Motor neuron (in vitro differentiated cells): ENCODE measurements at places on chromosomes 5 and 9. TPM values are rescaled to one million over a fixed set of nuclear protein-coding genes. Genes with fewer than 3 reads are reported as not detected.
A peak's percentile ranks its signal among the peaks of the same experiment; 100 is the strongest.

GRCh38 chr9:86598411-86599239, 244.4 kb upstream of the TUT7 start:
- ATAC-seq: no peak

DNA sequence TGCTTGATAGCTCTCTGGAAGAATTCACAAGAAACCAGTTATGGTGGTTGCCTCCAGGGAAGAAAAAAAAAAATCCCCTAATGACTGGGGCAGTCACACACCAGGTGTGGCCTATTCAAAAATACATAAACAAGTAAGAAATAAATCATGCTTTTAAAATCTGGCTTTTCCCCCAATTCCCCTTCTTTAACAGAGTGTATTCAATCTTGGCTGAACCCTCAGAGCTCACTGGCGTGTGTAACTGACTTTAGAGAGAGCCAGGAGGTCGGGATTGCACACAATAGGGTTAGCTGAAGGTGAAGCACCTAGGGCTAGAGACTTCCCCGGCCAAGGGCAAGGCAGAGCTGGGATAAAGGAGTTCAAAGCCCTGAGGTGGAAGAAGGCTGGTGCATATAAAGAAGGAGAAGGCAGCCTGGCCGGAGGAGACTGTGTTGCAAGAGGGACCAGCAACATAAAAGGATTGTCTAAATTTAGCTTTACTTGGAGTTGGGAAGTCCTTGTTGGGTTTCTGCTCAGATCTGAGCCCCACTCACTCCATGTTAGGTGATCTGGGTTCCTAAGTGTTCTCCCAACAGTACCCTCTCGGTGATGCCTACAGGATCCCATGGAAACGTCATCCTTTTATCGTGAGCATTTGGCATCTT, 19.7 kb downstream of the FNBP1 start:
- peak; percentile 18 for ATAC-seq

DNA sequence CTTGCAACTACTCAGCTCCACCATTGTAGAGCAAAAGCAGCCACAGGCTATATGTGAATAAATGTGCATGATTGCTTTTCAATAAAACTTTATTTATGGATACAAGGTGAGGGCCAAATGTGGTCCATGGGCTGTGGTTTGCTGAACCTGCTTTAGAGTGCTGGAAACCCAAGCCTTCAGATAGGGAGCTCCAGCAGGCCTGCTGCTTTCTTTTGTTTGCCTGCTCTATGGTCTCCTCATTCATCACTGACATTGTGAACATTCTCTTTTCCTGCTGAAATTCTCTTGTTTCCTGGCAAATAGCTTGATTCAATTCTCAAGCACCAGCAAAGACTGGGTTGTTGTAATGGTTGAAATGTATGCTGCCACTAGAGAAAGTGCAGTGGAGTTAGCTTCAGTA, 26.0 kb downstream of the EGFLAM start:
- ATAC-seq: peak; percentile 36

GRCh38 chr9:111282845-111283244, 47.2 kb downstream of the OR2K2 start:
- no peak for ATAC-seq

GRCh38 chr5:73954381-73954780, 328.4 kb downstream of the ARHGEF28 start:
- ATAC-seq: no peak

DNA sequence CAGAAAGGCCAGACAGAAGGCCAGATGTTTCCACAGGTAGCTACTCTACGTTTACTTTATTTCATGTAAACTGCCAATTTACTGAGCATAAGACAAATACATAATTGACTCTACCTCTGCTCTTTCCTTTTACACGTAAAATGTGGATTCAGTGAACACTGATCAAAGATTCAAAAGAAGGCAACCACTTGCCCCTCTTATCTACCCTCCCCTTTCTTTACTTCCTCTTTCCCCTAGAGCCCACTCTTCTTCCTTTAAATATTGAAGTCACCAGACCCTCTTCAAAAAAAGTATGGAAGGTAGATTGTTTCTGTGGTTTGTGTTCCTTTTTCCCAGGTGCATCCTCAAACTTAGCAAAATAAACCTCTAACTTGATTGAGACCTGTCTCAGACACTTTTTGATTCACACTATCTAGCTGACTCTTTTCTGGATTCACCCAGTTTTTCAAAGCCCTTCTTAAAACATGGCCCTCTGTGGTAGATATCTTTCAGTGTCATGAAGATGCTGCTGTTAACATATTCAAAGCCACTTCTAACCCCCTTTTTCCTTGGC, 6.7 kb downstream of the FAM114A2 start:
- no peak for ATAC-seq

DNA sequence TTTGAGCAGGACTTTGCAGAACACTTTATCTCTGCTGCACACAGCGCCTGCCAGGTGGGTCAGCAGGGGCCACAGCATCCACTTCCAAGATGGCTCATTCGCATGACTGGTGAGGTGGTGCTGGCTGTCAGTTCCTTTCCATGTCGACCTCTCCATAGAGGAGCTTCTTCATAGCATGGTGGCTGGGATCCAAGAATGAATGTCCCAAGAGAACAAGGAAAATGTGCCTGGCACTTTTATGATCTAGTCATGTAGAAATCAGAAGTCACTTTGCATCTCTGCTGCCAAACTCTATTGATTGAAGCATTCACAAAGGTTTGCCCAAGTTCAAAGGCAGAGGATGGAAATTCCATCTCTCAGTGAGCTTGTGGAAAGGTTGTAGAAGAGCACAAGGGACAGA, 85.0 kb downstream of the GALNT10 start:
- ATAC-seq: no peak

DNA sequence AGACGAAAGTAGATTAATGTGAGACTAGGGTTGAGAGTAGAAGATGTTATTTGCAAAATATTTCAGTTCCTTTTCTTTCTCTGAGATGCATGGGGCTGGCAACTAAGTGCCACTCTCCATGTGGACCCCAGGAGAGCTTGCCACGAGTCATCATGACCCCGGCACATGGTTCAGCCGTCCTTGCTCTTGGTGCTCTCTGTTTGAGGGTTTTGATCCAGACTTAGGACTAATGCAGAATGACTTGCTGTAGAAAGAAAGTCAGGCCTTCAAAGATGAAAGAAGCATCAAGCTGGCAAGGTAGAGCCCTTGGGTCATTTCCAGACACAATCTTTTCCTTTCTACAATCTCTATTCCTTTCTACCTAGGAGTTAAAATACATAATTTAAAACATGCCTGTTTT, 84.7 kb downstream of the RASGRF2 start:
- ATAC-seq: no peak

DNA sequence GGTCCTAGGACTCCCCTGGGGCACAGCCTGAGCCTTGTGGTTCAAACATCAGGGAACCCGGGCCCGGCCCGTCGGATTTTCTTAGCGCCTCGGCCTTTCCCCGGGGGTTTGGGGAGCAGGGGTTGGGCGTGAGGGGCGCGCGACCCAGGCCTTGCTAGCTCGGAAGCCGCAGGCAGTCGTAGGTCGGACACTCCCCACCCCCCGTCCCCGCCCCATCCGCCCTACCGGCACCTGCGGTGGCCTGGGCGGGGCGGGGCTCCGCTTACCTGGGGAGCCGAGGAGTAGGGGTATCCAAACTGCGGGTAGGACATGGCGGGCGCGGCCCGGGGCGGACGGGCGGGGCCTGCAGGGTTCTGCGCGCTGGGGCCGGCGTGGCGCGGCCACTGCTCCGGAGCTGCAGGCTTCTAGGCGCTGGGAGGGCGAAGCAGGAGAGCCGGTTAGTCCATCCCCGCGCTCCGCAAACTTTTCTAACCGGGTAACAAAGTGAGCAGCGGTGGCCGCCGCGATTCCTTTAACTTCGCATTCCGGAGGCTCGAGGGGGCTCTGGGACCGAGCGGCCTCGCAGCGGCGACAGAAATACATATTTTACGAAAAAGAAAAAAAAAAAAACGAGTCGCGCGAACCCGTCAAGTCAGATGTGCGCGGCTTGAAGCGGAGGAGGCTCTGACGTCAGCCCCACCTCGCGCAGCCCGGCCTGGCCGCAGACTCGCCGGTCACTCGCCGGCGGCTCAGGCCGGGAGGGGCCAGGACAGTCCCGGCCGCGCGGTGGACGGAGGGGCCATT, at the start of gene IRX4:
Gene IRX4 (minus strand): TSS at position 589 of the 783 bp plus-strand sequence. CDS start 278 bp downstream, at position 311.
- peak; percentile 65 for ATAC-seq

Gene PCDHA11
- 5.7 and 6.0 TPM in 2 replicates for total RNA-seq

DNA sequence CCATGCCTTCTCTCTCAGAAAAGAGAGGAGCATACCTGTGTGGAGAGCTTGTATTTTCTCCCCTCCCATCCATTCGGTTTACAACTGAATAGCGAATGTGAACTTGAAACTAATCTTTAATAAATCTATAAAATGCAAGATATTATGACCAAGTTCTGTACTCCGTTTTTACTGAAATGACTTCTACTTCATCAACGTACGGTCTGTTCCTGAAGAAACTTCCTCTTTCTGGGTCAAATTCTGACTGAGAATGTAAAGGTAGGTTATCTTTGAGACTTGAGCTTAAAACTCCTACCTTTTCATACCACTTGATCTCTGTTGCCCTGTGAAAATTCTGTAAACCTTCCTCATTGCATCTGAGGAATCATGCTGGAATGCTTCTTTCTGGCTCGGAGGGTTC, 4.2 kb upstream of the CTNNAL1 start:
- no peak for ATAC-seq

- ATAC-seq: no peak
Measured at GRCh38 chr5:159174511-159175168, 34.7 kb downstream of the RNF145 start.

Gene MAP3K1
- 8.9 and 10.0 TPM in 2 replicates for total RNA-seq

Gene FGF18
- total RNA-seq: 0.62 and 0.78 TPM in 2 replicates

GRCh38 chr5:126963822-126964375, 66.5 kb downstream of the MARCHF3 start:
- no peak for ATAC-seq

- peak; percentile 60 for ATAC-seq
Measured at GRCh38 chr9:89171693-89172092, 6.9 kb downstream of the SHC3 start.

Gene SLC2A6
- total RNA-seq: 16.7 and 18.7 TPM in 2 replicates

Gene MARCOL
- total RNA-seq: 0.24 and 0.44 TPM in 2 replicates

Gene KCNMB1
- 0.17 and 0.18 TPM in 2 replicates for total RNA-seq

DNA sequence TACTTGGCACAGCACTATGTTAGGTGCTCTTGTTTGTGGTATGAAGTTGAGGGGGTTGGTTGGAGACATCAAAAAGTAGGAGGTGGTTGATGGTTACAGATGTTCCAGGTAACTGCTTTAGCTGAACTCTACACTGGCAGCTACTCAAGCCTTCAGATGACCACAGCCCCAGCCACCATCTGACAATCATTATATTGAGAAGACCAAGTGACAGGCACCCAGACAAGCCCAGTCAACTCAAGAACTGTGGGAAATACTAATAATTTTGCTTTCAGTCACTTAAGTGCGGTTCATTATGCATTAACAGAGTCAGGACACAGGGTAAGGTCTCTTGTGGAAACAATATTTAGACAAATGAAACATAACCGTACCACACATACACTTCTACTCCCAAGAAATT, 38.9 kb upstream of the SLIT3 start:
- no peak for ATAC-seq

Gene CCDC192
- 0.96 and 1.5 TPM in 2 replicates for total RNA-seq

Gene ALDH1B1
- 19.3 and 21.0 TPM in 2 replicates for total RNA-seq

Gene TMOD1
- 3.6 and 4.8 TPM in 2 replicates for total RNA-seq

GRCh38 chr9:966870-967269, 9.6 kb upstream of the DMRT3 start:
- no peak for ATAC-seq

- ATAC-seq: no peak
Measured at GRCh38 chr5:13253111-13253510, 691.4 kb downstream of the DNAH5 start.

Gene C5orf34
- total RNA-seq: 6.0 and 7.2 TPM in 2 replicates

DNA sequence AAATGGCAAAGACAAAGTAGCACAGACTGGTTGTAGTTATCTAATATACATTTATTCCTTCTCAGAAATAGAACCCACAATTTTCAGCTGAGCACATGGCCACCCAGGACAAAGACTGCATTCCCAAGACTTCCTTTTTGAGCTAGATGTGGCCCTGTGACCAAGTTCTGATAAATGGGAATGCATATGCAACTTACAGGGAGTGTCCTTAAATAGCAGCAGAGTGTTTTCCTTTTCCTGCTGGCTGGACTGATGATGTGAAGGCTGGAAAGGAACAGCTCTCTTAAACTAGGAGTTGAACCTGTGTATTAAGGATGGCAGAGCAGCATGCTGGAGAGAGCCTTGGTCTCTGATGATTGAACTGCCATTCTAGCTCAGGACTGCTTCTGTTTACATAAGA, 74.7 kb upstream of the TNPO1 start:
- no peak for ATAC-seq

Gene RBM18
- total RNA-seq: 14.0 and 14.6 TPM in 2 replicates

DNA sequence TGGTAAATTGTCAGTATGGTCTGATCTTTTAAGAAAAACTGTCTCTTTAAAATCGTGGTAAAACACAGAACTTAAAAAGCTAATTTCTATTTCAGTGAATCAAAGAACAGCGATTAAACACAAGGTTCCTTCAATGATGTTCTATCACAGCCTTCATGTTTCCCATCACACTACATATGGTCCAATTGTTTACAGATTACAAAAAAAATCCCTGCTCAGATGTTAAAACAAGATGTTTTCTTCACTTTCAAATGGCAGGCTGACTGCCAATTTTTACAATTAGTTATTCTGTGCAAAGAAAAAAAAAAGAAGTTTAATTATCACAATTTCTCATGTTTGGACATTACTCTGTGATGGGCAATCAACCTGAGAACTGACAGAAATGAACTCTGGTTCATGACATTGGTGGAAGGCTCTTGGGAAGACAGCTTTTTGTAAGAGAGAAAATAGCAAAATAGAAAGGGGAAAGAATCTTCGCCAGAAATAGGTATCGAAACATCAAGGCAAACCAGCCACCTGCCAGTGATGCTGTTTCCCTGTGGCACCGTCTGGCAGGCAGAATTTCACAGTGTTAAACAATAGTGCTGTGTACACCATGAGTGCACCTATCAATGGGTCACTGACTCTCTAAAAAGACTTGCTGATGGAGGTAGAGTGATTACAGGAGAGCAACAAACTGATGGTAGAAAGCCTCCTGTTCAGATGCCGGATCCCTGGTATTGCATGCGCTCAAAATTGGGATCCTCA, 1020.0 kb upstream of the ARRDC3 start:
- ATAC-seq: no peak

Gene SLC35D2
- 16.4 and 19.2 TPM in 2 replicates for total RNA-seq
